ENCODE measurements at places on chromosomes 11 and 22. TPM values are rescaled to one million over a fixed set of nuclear protein-coding genes. Genes with fewer than 3 reads are reported as not detected.

GRCh38 chr22:38035530-38035885 is 21.7 kb upstream of the PICK1 start:
- H3K4me1 ChIP-seq = peaks cover 16% of the 10 kb centered on the region
- no peaks in the 10 kb centered on the region for H3K27me3 ChIP-seq
- H3K27ac ChIP-seq = no peak overlapping the region
- no peak for DNase-seq

DNA sequence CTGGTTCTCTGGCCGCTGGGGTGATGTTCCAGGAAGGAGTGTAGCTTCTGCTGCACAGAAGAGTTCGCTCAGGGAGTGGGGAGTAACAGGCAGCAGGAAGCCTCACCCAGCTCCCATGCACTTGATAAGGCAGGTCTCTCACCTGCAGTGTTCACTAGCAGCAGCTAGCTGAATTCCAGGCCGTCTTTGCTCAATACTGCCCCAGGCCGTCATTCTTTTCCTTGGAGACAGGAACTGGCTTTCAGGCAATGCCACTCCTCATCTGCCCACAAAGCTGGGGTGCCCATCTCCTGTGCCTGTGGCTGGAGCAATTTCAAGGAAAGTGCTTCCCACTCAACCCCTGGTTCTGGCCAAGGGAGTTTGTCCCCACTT is 66.1 kb downstream of the ARHGAP42 start:
- no peak overlapping the region for H3K4me3 ChIP-seq
- no peak overlapping the region for H3K27ac ChIP-seq
- DNase-seq = no peak
- H3K27me3 ChIP-seq = no peaks in the 10 kb centered on the region

- DNase-seq = no peak
- H3K4me1 ChIP-seq = peaks cover 23% of the 10 kb centered on the region
- H3K36me3 ChIP-seq = no peaks in the 10 kb centered on the region
- H3K4me3 ChIP-seq = no peak overlapping the region
These were observed 190.7 kb downstream of the ST3GAL4 start for GRCh38 chr11:126546191-126546590.

DNA sequence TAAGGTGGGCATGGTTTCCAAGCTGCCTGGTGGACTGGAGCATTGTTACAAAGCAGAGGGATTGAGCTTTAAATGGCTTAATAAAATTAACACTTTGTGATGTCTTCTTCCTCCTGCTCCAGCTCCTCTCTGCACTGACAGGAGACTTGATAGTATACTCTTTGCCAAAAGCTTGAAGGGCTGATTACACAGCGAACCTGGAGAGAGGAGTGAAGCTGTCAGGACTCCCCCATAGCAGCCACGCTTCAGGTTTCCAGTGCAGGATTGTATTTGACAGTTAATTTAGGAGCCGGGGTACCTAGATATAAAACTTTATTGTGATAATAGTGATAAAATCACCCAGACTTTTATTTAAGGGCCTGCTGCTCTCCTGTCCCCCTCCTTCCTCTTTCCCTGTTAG is 50.0 kb downstream of the TRIM44 start:
- no peaks in the 10 kb centered on the region for H3K4me1 ChIP-seq
- DNase-seq = no peak

DNA sequence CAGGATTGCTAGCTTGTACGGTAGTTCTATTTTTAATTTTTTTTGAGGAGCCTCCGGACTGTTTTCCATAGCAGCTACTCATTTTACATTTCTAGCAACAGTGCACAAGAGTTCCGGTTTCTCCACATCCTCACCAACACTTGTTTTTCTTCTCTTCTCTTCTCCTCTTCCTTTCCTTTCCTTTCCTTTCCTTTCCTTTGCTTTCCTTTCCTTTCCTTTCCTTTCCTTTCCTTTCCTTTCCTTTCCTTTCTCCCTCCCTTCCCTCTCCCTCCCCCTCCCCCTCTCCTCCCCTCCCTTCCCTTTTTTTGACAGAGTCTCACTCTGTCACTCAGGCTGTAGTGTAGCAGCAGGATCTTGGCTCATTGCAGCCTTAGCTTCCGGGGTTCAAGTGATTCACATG is 9.3 kb downstream of the WBP2NL start:
- H3K4me3 ChIP-seq = no peak overlapping the region
- no peak overlapping the region for H3K27ac ChIP-seq
- DNase-seq = no peak
- H3K36me3 ChIP-seq = no peaks in the 10 kb centered on the region
- no peaks in the 10 kb centered on the region for H3K4me1 ChIP-seq

The SLC35E4 gene
- total RNA-seq = 3.9 TPM
